ENCODE measurements at places on chromosomes 5 and 9.
A peak's percentile ranks its signal among the peaks of the same experiment; 100 is the strongest.

DNA sequence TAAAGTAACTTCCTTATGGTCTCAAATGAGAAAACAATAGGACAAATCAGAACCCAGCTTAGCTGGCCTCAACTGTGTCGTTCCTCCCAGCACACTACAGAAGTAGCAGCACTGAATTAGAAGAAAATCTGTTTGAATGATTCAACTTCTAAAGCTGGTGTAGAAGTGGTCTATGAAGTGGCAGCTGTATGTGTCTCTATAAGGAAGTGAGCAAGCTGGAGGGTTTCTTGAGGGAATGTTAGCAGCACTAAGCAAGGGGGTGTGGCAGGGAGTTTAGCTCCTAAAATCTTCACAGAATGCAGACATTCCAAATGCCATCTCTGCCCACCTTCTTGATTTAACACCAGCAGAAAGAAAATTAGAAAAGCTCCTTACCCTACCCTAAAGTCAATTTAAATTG, 4.1 kb downstream of the KLF9 start:
- no peak for DNase-seq

GRCh38 chr5:5364932-5365331, 57.5 kb upstream of the ICE1 start:
- no peak for DNase-seq

GRCh38 chr5:94901191-94901979, 282.9 kb downstream of the SLF1 start:
- DNase-seq: no peak

GRCh38 chr5:155290937-155291336, 277.4 kb downstream of the KIF4B start:
- no peak for DNase-seq

DNA sequence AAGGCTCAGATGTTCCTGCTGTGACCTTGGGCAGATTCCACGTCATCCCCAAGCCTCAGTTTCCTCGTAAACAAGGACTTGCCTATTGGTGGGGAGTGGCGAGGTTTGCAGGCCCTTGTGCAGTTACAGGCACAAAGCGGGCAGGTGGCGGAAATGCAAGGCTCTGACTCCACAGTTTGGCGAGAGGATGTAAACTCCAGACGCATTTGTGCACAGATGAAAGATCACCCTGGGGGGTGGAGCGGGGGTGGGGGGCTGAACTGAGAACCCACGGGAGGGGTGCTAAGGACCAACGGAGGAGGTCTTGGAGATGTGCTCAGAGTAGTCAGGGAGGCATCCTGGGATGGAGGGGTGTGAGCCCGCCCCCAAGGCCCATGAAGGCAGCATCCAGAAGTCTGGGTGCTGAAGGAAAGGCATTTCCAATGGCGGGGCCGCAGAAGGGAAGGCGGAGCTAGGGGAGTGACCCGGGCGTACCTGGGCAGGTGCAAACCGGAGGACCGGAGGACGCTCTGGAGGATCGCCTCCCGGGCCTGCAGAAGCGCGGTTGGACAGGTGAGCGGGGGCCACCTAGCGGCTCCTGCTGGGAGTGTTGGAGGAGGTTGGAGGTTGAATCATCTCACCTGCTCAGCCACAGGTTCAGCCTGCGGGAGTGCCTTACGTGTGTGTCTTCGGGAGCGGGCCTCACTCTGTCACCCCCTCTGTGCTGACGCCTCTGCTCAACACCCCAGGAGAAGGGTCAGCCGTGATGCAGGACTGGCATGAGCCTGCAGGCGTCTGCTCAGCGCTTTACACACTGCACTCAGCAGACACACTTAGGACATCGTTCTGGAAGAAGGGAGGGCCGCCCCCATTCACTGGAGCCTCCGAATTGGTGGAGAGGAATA, 1.9 kb upstream of the FIBCD1 start:
- peak; percentile 49 for DNase-seq

DNA sequence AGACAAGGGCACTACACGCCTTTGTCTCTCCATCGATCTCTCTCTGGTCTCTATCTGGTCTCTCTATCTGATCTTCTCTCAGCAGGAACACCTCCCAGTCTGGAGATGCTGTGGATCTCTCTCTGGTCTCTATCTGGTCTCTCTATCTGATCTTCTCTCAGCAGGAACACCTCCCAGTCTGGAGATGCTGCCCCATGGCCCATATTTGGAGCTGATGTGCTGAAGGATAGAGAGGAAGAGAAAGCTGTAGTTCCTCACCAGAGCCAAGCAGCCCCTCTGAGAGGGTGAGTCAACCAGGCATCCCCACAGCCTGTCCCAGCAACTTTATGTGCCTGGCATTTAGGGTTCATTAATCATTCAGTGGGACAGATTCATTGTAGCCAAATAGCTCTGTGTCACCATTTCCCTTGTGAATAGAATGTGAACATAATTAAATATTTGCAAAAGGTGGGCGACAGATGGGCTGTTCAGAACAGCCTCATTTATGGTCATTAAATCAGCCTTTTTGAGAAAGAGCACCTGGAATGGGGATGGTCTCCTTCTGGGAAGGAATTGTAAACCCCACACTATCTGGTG, 189.3 kb upstream of the MAST4 start:
- DNase-seq: no peak

- DNase-seq: no peak
Observed at GRCh38 chr5:151023047-151023615, 2.7 kb downstream of the GPX3 start.

DNA sequence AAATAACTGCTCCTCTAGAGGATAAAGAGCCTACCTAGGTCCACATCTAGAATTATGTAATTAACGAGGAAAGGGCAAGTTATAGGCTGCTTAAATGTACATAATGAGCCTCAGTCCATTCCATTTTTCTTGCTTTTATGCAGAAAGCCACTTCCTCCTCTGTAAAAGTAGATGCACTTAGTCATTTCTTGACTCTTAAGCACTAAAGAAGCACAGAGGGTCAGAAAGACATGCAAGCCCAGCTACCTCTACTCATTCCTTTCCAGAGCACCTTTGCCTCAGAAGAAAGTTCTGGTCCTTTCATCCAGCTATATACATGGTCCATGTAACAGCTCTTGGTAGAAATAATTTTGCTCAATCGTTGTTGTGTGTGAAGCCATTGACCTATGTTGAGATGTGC, 308.0 kb upstream of the NREP start:
- no peak for DNase-seq

GRCh38 chr5:129460936-129461710, 1.0 kb downstream of the ADAMTS19 start:
- DNase-seq: no peak

DNA sequence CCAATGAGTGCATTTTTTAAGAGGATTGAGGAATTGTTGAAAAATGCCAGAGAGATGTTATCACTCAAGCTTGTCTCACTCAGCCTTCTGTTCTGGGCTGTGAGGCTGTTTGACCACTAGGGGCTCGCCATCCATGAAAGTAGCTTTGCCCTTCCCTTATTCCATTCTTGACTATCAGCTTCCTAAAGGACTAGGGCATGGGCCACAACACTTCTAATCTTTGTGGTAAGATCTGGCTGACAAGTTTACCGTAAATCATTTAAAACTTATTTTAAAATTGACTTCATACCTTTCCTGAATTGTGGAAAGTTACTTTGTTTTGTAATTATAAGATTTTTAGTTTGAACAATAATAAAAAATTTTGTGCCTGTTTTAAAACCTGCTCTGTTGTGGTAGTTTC, 49.5 kb downstream of the TJP2 start:
- DNase-seq: no peak

Measured in stimulated activated CD8-positive, alpha-beta memory T cell treated with anti-CD3 and anti-CD28 coated beads, Interleukin-4, amount 100 ng/mL, for 1 hour (primary cell).